ENCODE measurements at places on chromosomes 4 and X.

GRCh38 chrX:22603060-22603459, 330.3 kb downstream of the CBLL2 start:
- DNase-seq, result no peak

- no peak for DNase-seq
Measured at GRCh38 chr4:140162596-140162995, 8.6 kb upstream of the MAML3 start.

- no peak for DNase-seq
Measured at GRCh38 chrX:45083314-45083713, 117.4 kb downstream of the DIPK2B start.

DNA sequence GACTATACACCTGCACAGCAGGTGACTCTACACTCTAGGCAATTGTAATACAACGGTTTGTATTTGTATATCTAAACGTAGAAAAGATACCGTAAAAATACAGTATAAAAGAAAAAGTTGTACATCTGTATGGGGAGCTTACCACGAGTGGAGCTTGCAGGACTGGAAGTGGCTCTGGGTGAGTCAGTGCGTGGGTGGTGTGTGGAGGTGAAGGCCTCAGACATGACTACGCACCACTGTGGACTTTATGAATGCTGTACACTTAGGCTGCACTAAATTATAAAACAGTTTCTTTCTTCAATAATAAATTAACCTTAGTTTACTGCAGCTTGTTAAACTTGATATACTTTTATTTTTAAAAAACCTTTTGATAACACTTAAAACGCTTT, 85.0 kb upstream of the FAT1 start:
- no peak for DNase-seq

- DNase-seq, result no peak
Measured at GRCh38 chr4:127449449-127449848, 183.3 kb upstream of the INTU start.

DNA sequence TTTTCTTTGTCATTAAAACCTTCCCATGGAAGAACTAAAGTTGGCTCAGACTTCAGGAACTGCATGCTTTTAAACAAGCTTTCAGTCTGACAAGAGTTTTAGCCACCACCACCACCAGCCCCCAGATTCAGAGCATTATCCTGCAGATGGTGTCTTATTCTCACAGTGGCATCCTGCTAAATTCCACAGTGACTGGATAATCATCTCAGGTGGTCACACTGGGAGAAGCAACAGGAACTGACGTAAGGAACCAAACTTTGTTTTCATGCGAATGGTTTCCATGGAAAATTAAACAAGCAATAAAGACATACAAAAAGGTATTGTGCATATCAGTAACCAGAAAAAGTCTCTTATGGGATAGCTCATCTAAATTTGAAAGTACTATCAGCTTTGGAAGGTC, 370.7 kb downstream of the FBXW7 start:
- no peak for DNase-seq

DNA sequence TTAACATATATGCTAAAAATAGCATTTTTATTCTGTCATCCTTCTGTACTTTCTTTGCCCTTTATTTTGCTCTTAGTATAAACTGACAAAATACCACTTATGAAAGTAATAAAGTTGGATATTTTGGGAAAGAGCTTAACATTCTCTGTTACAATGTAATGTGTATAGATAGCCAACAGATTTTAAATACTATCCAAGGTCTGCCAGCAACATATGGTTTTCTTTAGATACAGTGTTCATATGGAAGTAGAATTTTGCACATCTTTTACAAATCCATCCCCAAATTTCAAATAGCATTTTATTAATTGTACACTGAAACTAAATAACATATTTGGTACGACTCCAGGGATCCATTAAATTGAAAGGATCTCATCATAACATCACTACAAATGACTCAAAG, 268.6 kb upstream of the PCDH18 start:
- no peak for DNase-seq

DNA sequence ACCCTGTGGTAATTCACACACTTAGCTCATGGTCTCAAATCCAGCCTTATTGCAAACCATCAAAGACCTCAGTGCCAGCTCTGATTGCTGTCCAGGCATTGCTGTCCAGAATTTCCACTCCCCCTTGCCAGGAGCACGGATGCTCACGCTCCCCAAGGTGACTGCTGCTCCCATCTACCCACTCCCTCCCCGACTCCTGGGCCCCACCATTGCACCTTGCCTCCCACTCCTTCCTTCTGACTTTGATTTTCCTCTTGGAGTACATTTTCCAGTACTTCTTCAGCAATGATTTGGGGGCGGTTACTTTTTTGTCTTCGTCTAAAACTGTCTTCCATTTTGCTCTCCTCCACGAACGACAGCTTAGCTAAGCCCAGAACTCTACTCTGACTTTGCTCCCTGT, 11.5 kb downstream of the ZFYVE28 start:
- no peak for DNase-seq

DNA sequence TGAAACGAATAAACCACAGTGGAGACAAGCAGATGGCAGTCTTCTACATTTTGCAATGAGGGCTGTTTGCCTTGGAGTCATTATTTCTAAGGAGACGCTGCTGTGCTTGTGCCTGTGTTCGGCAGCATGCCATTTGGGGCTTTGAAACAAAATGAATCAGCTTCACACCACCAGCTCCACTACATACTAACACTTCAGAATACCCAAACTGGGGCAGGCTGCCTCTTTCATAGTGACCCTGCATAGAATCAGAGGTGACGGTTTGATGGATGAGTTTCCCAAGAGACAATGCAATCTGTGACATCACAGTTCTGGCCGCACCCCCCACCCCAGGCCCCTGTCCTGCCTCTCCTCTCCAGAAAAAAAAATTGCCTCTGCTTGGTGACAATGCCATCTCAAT, 57.1 kb upstream of the MID1 start:
- no peak for DNase-seq

- no peak for DNase-seq
Measured at GRCh38 chr4:40613456-40613855, 16.2 kb downstream of the RBM47 start.

DNA sequence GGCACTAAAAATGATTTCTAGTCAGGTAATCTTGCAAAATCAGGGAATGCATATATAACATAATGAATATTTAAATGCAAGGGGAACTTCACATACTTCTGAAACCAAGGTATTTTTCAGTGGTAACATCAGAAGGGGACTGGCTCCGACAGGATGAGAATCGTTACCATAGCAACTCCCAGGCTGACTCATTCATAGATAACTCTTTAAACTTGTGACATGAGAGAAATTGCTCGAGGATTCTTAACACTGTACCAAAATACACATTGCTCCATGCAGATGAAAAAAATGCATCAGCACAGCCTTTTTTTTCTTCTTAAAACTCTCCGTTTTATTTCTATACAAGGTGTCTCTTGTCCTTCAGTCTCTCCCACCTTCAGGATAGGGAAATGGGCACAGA, 114.3 kb downstream of the GABRB1 start:
- DNase-seq, result no peak

DNA sequence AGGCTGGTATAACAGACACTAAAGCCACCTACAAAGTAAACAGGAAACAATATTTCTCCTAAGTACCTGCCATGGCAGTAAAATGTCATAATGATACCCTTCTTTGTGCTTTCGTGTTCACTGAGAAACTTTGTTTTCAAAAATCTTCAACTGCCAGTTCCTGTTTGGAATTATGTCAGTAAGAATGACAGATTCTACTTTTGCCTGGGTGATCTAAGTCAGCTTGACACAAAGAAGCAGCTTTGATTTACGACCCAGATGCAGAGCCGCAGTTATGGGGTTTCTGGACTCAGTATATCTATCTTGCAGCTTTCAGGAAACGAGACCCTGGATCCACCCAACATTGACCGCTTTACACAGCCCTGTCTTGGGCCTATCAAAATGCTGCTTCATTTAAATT, 71.2 kb downstream of the SNX25 start:
- DNase-seq, result no peak

DNA sequence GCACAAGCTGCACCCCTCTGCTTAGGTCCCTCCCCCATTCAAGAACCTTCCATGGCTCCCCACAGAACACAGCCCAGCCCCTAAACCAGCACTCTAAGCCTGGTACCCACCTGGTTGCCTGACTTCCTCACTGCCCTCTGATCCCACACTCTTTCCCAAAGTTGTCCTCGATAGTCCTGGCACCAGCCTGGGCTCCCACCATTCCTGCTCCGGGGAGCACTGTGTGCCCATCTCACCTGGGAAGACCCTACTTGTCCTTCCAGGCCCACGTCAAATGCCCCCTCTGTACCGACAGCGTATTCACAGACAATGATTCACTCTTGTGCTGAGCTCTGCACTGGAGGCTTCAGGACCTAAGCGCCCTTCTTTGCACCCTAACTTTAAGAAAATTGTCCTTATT, 40.1 kb downstream of the ABLIM2 start:
- DNase-seq, result no peak

DNA sequence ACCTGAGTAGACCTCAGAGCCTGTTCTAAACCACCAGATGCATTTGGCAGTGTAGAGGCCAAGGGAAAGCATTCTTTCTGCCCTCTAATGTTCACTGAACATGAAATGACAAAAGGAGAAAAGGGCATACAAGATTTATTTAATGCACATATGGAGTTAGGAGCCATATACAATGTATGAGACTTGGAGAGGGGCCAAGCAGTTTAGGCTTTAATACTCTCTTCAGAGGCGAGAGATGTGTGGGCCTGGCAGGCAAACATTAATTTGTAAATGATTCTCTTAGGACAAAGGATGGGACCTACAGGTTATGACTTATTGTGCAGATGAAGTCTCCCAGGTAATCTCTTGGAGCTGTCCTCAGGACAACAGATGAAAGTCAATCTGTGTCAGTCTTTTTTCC, 631.9 kb downstream of the ADGRL3 start:
- DNase-seq, result no peak

- no peak for DNase-seq
Measured at GRCh38 chr4:36773467-36773866, 471.1 kb upstream of the NWD2 start.

Data from progenitor cell of endocrine pancreas (in vitro differentiated cells).